ENCODE measurements at places on chromosomes 5 and 9. TPM values are rescaled to one million over a fixed set of nuclear protein-coding genes. Genes with fewer than 3 reads are reported as not detected.

DNA sequence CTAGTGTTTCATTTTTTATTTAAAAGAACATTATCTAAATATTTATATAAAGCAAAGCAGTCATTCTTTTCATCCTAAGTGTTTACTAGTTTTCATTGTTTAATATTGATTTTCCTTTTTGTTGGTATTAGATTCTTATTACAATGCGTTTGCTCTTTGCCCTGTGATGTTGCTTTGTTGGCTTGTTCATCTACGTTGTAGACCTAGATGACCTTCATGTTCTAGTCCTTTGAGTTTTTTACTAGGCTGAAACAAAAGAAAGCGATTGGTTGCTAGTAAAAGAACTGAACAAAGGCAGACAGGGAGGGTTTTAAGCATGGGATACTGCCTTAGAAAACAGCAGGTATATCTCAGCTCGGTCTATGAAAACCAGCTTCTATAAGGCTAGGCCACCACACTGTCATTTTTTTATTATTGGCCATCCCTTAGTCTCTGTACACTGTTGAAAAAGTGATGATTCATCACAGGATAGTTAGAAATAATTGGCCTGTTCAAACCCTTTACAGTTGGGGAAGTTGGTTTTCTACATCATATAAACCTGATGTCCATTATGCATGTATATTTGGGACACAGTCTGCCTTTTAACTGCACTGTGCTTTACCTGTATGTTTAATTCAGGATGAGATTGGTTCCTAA lies 119.0 kb downstream of the ZCCHC7 start:
- no peak for DNase-seq

DNA sequence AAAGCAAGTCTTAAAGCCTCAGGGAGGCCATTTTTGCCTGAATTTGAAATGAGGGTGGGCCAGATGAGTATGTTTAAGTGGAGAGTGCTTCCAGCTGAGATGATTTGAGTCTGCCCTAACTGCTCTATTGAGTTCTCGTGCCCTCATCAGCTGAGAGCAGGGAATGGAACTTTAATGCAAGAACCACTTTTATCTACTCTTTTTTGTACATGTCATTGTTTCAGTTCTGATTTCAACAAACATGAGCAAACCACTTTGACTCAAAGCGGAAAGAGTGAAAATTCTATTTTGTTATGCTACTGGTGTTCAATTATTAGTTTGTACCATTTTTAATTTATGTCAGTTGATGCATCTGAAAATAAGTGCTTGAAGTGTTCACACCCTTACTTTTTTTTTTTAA lies 35.8 kb downstream of the DCAF10 start:
- no peak for DNase-seq

GRCh38 chr5:78610163-78610583 lies 38.4 kb downstream of the LHFPL2 start:
- DNase-seq, result peak; percentile 85

- no peak for DNase-seq
These were observed 1.5 kb downstream of the PAEP start for GRCh38 chr9:135563039-135563476.

- DNase-seq, result no peak
These were observed 32.8 kb downstream of the TMEM161B start for GRCh38 chr5:88235828-88236227.

GRCh38 chr5:176725521-176726280 lies 78.4 kb downstream of the TSPAN17 start:
- DNase-seq, result no peak

The IFNA2 gene
- total RNA-seq, result not detected

The SLC34A1 gene
- not detected for total RNA-seq
